Right lobe of liver (tissue), 6 donors: ENCODE measurements at places on chromosomes 4 and X.
A peak's percentile ranks its signal among the peaks of the same experiment; 100 is the strongest.

GRCh38 chr4:100842856-100843255 is 325.0 kb upstream of the EMCN start:
- H3K36me3 ChIP-seq = no peaks in the 10 kb centered on the region
- no peak overlapping the region for H3K27ac ChIP-seq
- no peaks in the 10 kb centered on the region for H3K4me1 ChIP-seq
- DNase-seq = no peak
- H3K4me3 ChIP-seq = no peak overlapping the region
- H3K27me3 ChIP-seq = no peaks in the 10 kb centered on the region

DNA sequence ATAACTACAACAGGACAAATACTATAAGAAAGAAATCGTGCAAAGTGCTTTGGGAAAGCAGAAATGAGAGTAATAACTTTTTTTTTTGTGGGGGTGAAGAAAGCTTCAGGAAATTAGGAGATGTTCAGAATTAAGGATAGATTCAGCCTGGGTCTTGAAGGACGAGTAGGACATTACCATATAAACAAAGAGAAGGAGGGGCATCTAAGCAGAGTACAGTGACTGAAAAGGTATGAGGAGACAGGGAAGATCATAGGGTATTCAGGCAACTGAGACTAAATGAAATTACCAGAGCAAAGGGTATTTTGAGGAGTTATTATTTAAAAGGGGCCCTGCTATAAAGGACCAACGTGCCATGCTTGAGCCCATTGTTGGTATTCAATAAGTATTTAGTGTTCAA is 3.1 kb upstream of the STAP1 start:
- H3K27me3 ChIP-seq = no peaks in the 10 kb centered on the region
- no peak for DNase-seq
- no peak overlapping the region for H3K27ac ChIP-seq
- no peaks in the 10 kb centered on the region for H3K4me1 ChIP-seq
- H3K4me3 ChIP-seq = no peak overlapping the region

DNA sequence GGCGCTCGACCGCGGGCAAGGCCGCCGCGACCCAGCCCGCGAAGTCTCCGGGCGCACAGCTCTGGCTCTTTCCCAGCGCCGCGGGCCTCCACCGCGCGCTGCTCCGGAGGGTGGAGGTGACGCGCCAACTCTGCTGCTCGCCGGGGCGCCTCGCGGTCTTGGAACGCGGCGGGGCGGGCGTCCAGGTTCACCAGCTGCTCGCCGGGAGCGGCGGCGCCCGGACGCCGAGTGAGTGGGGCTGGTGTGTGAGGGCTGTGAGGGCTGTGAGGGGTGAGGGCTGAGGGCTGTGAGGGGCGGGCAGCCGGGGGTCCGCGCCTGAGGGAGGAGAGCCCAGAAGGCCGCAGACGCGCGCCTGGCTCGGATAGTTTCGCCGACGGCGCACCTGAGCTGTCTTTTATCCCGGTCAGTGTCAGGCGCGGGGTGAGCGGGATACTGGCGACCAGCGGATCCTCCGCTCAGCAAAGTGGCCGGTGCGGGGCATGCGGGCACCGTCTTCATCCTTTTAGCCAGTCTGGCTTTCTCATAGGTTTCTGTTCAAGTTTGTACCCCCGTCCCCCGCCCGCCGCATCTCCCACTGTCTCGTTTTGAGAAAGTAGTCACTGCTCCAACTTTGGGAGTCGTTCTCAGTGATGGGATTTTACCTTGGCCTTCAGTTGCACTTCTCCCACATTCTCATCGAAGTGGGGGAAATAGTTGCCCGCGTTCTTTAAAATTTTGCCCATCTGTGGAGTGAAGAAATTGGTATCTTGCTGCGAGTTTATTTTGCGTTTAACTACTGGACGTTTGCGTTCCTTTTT is 586 bp downstream of the HERC5 start:
- peak overlapping the region; percentile 66 for H3K27ac ChIP-seq
- no peaks in the 10 kb centered on the region for H3K36me3 ChIP-seq
- H3K4me3 ChIP-seq = peak overlapping the region; percentile 78
- H3K4me1 ChIP-seq = no peaks in the 10 kb centered on the region
- H3K27me3 ChIP-seq = no peaks in the 10 kb centered on the region
- peak; percentile 58 for DNase-seq

DNA sequence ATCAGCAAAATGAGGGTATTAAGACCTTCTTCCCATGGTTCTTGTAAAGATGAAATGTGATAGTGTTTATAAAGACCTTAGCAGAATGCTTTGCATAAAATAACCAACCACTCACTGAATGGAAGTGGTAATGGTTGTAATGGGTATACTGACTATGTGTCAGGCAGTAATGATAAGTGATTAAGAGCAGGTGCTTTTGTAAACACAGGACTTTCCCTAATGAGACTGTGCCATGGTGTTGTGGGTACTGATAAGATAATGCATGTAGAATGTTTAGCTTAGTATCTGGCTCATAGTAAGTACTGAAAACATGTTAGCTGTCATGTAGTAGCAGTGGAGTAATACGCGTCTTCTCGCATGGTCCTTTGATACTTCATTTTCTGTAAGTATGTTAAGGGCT is 6.9 kb downstream of the LSM6 start:
- peaks cover 4% of the 10 kb centered on the region for H3K4me1 ChIP-seq
- H3K36me3 ChIP-seq = peaks cover 15% of the 10 kb centered on the region
- no peak overlapping the region for H3K4me3 ChIP-seq
- H3K27me3 ChIP-seq = no peaks in the 10 kb centered on the region

GRCh38 chr4:165191348-165191656 is 16.1 kb upstream of the KLHL2 start:
- H3K27ac ChIP-seq = no peak overlapping the region
- no peaks in the 10 kb centered on the region for H3K36me3 ChIP-seq
- H3K27me3 ChIP-seq = no peaks in the 10 kb centered on the region
- no peaks in the 10 kb centered on the region for H3K4me1 ChIP-seq

DNA sequence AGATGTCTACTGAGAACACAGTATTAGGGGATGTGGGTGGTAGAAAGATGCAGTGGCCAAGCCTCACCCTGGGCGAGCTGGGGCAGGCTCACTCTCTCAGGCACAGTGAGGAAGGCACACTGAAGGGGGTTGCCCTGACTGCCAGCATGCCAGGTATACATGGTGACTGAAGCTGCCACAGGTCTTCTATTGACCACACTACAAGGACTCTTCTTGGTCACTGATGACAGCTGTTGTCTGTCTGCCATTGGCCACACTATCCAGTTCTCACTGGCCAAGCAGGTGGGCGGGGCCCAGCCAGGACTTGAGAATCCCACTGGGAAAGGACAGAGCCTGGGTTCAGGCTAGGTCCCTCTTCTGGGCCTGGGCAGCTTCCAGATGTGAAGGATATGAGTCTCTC is 39.7 kb upstream of the TBC1D14 start:
- H3K36me3 ChIP-seq = no peaks in the 10 kb centered on the region
- H3K27me3 ChIP-seq = no peaks in the 10 kb centered on the region
- no peaks in the 10 kb centered on the region for H3K4me1 ChIP-seq
- H3K4me3 ChIP-seq = no peak overlapping the region
- H3K27ac ChIP-seq = no peak overlapping the region

DNA sequence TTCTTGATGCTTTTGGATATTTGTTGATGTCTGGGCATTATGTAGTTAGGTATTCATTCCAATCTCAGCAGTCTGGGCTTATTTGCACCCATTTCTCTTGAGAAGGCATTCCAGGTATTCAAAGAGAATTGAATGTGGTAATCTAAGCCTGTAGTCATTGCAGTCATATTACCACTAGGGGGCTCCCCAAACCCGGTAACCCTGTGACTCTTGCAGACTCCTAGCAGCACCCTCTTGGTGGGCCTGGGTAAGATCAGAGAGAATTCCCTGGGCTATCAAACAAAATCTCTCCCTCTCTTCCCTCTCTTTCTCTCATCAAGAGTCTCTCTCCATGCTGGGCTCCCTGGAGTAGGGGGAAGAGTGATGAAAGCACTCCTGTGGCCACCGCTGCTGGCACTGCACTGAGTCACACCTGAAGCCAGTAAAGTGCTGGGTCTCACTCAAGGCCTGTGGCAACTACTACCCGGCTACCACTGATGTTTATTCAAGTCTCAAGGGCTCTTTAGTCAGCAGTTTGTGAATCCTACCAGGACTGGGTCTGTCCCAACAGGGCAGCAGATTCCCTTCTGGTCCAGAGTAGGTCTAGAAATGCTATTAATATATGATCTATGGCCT is 187.7 kb upstream of the NUDT10 start:
- no peak overlapping the region for H3K4me3 ChIP-seq
- H3K27ac ChIP-seq = no peak overlapping the region
- no peaks in the 10 kb centered on the region for H3K36me3 ChIP-seq
- DNase-seq = no peak
- H3K27me3 ChIP-seq = no peaks in the 10 kb centered on the region

- no peaks in the 10 kb centered on the region for H3K27me3 ChIP-seq
- no peaks in the 10 kb centered on the region for H3K4me1 ChIP-seq
- peak overlapping the region; percentile 27 for H3K4me3 ChIP-seq
- no peaks in the 10 kb centered on the region for H3K36me3 ChIP-seq
- H3K27ac ChIP-seq = no peak overlapping the region
Measured at GRCh38 chrX:116009861-116010710, 160.5 kb upstream of the AGTR2 start.

DNA sequence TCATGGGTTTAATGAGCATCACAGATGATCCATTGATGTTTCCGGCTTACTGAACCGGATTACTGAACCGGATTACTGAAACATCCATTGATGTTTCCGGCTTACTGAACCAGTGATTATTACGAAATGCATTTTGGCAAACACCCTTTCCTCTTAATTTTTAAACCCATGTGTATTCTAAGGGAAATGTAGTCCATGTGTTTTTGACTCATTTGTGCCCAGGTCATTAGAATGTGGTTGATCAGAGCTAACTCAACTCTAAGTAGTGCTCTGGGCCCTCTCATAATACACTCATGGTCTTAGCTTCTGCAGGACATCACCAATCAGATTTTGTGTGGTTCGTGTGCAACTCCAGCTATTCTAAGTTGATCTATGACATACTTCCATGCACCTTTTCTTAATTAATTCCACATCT is 141.6 kb downstream of the SPATA18 start:
- no peak for DNase-seq
- no peaks in the 10 kb centered on the region for H3K36me3 ChIP-seq
- peaks cover 9% of the 10 kb centered on the region for H3K4me1 ChIP-seq
- H3K27me3 ChIP-seq = no peaks in the 10 kb centered on the region
- no peak overlapping the region for H3K4me3 ChIP-seq

DNA sequence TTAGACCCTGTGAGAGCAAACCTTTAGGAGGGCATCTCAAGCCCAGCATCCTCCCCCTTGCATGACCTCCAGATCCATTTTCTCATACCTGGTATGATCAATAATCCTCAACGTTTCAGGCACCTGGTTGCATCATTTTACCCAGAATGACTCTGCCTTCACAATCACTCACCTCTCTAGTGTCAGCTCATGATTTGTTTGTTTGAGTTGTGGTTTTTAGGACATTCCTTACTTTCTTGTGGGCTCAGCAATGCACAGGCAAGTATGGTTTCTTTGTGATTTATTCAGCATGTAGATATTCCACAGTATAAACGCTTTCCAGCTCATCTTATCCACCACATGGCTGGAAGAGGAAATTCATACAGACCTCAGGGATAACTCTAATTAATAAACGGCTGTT is 93.6 kb upstream of the CPEB2 start:
- no peaks in the 10 kb centered on the region for H3K36me3 ChIP-seq
- DNase-seq = no peak
- peaks cover 7% of the 10 kb centered on the region for H3K4me1 ChIP-seq

- H3K27me3 ChIP-seq = no peaks in the 10 kb centered on the region
- no peak overlapping the region for H3K4me3 ChIP-seq
- no peaks in the 10 kb centered on the region for H3K4me1 ChIP-seq
- DNase-seq = no peak
- H3K27ac ChIP-seq = no peak overlapping the region
Measured at GRCh38 chrX:38672646-38673045, 111.3 kb downstream of the TSPAN7 start.

- H3K27ac ChIP-seq = no peak overlapping the region
- no peak overlapping the region for H3K4me3 ChIP-seq
- no peaks in the 10 kb centered on the region for H3K36me3 ChIP-seq
- H3K4me1 ChIP-seq = no peaks in the 10 kb centered on the region
- H3K27me3 ChIP-seq = no peaks in the 10 kb centered on the region
- no peak for DNase-seq
Measured at GRCh38 chr4:52368895-52369294, 290.2 kb downstream of the USP46 start.

DNA sequence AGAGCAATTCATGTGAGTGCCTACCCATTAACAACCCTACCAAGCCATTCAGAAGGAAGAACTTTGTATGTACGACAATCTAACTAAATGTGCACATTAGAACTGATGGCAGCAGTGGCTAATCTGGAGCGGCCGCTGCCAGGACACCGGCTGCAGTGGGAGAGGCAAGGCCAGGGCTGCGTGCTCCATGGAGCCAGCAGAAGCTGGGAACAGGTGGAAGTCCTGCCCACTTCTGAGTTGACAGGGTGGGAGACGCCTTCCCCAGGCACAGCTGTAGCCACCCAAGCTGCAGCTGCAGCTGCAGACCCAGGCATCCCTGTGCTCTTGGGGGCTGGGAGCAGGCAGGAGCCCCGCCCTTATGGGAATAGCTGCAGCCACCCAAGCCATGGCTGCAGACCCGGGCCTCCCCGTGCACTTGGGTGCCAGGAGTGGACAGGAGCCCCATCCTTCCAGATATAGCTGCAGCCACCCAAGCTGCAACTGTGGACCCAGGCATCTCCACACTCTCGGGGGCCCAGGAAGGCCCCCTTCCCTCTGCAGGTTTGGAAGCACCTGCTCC is 79.1 kb upstream of the DDX60 start:
- no peak for DNase-seq
- H3K36me3 ChIP-seq = no peaks in the 10 kb centered on the region
- H3K4me1 ChIP-seq = no peaks in the 10 kb centered on the region

GRCh38 chr4:26953770-26954423 is 93.3 kb downstream of the STIM2 start:
- H3K4me3 ChIP-seq = no peak overlapping the region
- H3K27me3 ChIP-seq = no peaks in the 10 kb centered on the region
- H3K4me1 ChIP-seq = no peaks in the 10 kb centered on the region
- DNase-seq = no peak
- no peaks in the 10 kb centered on the region for H3K36me3 ChIP-seq
- no peak overlapping the region for H3K27ac ChIP-seq

DNA sequence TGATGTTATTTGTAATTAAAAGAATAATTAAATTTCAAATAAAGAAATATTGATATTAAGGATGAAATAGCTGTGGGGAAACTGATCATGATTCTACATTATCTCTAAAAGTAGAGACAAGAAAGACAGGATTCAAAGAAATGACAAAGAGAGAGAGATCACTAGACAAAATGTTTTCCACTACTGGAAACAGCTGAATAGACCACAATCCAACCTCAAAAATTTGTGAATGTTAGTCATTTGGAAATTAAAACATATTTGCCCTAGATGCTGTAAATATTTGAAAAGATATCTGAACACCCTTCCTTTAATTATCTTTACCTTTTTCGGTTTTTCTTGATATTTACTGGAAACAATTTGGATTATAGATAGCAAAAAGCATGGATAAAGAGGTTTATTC is 414.9 kb downstream of the CENPC start:
- no peak overlapping the region for H3K4me3 ChIP-seq
- H3K27me3 ChIP-seq = no peaks in the 10 kb centered on the region
- no peaks in the 10 kb centered on the region for H3K36me3 ChIP-seq
- DNase-seq = no peak
- H3K27ac ChIP-seq = no peak overlapping the region

- DNase-seq = no peak
- H3K36me3 ChIP-seq = no peaks in the 10 kb centered on the region
- no peaks in the 10 kb centered on the region for H3K4me1 ChIP-seq
- peak overlapping the region; percentile 91 for H3K27ac ChIP-seq
- H3K27me3 ChIP-seq = no peaks in the 10 kb centered on the region
Measured at GRCh38 chr4:23887989-23888388, 1.9 kb downstream of the PPARGC1A start.
